ENCODE measurements at places on chromosomes 1 and 21.

- DNase-seq, result no peak
Observed at GRCh38 chr1:20997602-20998224, 179.0 kb downstream of the EIF4G3 start.

- DNase-seq, result no peak
Observed at GRCh38 chr1:219446288-219446687, 166.6 kb downstream of the ZC3H11B start.

- DNase-seq, result no peak
Observed at GRCh38 chr1:230175163-230175747, 108.2 kb downstream of the GALNT2 start.

DNA sequence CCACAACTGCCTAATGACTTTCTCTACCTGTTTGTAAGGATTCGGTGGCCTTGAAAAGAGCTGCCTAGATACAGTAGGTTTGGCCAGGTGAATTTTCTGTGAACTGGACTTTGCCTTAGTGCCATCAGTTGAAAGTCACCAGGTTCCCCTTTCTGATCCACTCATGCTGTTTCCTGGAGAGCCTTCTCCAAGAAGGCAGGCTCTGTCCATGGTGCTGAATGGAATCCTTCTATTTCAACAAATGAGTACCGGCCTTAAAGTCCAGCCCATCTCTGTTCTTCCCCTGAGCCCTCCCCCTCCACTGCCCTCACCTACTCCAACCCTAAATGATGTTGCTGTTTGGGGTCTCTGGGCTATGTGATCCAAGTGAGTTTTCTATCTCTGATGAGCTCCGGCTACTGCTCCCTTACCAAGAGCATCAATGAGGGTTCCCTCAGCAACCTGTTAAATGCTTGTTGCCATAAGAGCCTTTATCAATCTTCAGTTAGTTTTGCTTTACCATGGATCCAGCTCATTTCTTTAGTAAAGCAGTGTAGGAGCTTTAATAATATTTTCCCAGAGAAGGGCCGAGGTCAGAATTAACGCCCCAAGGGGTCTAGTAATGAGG, 500.4 kb downstream of the PTPRU start:
- DNase-seq, result no peak

- no peak for DNase-seq
Observed at GRCh38 chr1:184299406-184299790, 87.4 kb upstream of the C1orf21 start.

GRCh38 chr1:75543705-75544104, 67.2 kb downstream of the SLC44A5 start:
- no peak for DNase-seq

- DNase-seq, result no peak
Observed at GRCh38 chr1:88298506-88298905, 385.6 kb upstream of the PKN2 start.

GRCh38 chr1:172398193-172398592, 22.3 kb upstream of the C1orf105 start:
- DNase-seq, result no peak
